ENCODE measurements at places on chromosomes 7 and 10.

GRCh38 chr7:142461437-142461836 is 203.6 kb upstream of the PRSS58 start:
- peak; percentile 79 for DNase-seq

DNA sequence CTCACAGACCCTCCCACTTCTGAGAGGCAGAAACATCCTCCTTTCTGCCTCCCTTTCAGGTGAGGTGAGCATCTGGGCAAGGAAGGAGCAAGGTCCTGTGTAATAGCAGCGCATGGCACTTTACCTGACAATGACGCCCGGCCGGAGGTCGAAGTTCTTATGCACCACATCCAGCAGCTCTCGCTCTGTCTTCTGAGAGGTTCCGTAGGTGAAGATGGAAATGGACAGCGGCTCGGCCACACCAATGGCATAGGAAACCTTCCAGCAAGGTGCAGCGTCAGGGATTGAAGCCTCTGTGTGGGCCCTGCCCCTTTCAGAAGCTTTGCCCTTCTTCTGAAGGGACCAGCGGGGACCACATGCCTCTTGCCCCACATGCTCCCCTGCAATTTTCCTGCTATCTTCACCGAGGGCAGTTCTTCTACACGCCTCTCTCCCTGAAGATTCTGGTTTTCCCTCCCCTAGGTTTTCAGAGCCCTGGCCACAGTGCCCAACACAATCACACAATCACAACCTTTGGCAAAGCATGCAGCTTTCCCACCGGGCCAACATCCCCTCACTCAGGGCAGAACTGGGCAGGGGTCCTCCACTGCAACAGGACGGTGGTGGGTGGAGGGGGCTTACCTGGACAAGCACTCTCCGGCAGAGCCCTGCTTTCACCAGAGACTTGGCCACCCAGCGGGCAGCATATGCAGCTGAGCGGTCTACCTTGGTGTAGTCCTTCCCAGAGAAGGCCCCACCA is 14.9 kb downstream of the MAT1A start:
- DNase-seq, result no peak

GRCh38 chr10:77494327-77494726 is 143.3 kb downstream of the KCNMA1 start:
- DNase-seq, result peak; percentile 65

GRCh38 chr10:102610441-102610887 is 33.8 kb upstream of the TRIM8 start:
- no peak for DNase-seq

DNA sequence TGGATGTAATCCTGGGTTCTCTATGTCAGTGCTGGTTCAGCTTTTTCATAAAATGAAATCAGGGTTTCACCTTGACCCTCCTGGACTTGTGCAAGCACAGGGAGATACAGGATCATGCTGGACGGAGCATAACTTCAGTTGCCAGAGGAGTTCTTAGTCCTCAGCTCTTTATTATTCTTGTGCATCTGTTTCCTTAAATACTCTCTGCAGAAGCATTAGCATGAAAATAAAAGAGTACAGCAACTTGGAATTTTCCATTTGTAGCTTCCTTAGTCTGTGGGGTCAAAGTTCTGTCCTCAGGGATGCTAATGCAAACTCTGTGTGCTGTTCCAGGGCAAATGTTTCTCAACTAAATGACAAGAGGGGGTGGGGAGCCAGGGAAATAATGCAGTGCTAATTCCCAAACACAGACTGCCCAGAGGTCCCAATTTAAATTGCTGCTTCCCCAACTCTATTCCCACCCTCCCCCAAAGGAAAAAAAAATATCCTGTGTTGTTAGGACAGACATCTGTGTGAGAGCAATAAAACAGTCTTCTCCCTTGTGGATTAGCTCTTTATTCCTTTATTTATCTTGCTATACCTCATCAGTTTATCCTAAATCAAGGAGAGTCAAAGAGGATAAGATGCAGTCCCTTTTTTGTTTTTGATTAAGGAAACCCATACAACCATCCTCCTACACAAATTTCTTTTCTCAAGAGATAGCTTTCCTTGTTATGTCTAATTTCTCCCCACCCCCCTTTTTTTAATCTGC is 905.0 kb downstream of the LRMDA start:
- DNase-seq, result no peak

- DNase-seq, result peak; percentile 10
Observed at GRCh38 chr7:26930201-26930600, 65.8 kb upstream of the SKAP2 start.

- peak; percentile 24 for DNase-seq
Observed at GRCh38 chr7:32169228-32169627, 99.0 kb upstream of the PDE1C start.

GRCh38 chr10:125982260-125982948 is 86.0 kb downstream of the FANK1 start:
- DNase-seq, result peak; percentile 86

- DNase-seq, result no peak
Observed at GRCh38 chr7:32532086-32532485, 36.8 kb downstream of the AVL9 start.

- DNase-seq, result no peak
Observed at GRCh38 chr7:110387689-110388088, 703.2 kb upstream of the LRRN3 start.

DNA sequence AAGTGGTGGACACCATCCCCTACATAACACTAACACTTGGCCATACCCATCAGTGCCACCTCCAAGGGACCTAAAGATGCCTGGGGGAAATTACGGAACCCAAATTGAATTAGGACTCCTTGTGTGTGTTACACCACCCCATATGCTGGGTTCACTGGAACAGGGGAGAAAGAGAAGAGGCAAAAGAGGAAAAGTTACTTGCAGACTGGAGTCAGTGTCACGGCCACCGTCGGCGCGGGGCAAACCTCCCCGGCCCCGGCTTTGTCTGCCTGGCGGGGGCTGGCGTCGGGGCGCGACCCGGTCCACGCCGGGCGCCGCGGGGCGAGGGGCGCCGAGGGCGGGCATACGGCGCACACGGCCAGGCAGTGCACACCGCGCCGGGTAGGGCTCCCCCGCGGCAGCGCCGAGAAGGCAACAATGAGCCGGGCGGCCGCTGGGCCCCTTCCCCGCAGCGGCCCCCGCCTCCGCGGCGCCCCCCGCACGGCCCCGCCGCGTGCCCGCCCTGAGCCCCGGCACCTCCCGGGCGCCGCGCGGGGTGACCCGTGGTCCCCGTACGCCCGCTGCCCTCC is 171.1 kb downstream of the FAM107B start:
- no peak for DNase-seq

GRCh38 chr7:151971829-151972228 is 15.6 kb downstream of the GALNTL5 start:
- no peak for DNase-seq

DNA sequence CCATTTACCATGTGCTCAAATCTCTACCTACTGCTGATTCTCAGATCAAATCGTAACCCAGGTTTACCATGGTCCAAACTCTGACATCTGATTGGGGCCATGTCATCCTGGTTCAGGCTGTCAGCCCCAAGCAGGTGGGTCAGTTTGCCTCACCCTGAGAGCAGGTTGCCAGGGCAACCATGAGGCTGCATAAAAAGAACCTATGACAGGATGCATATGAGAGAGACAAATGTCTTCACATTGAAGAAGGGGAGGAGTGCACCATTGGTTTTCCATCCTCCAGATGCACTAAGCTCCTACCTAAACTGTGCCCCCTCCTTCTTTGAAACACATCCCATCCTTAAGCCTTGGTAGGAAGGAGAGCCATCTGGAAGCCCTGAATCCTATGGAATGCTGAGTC is 10.2 kb downstream of the PRSS1 start:
- no peak for DNase-seq

GRCh38 chr10:61910894-61911293 is 9.4 kb downstream of the ARID5B start:
- DNase-seq, result no peak

DNA sequence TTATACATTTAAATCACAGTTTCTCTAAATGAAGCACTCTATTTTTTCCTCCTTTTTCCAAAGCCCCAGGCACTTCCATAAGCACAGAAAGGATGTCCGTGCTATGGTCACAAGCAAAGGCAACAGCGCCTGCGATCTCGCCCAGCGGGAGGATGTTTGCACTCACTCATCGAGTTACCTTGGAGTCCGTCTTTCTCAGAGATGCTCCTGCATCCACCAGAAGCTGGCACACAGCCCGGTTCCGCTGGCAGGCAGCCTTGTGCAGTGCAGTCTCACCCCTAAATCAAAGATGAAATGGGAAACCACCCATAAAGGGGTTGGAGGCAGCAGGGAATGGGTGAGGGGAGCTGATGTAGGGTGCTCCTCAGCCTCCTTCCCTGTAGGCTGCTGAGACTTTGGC is 51.9 kb upstream of the PTN start:
- no peak for DNase-seq

- DNase-seq, result peak; percentile 11
Observed at GRCh38 chr7:87213811-87214210, 5.7 kb downstream of the TMEM243 start.

- no peak for DNase-seq
Observed at GRCh38 chr10:104429846-104430245, 76.2 kb downstream of the CFAP58 start.

GRCh38 chr7:86149024-86149665 is 494.6 kb upstream of the GRM3 start:
- no peak for DNase-seq

Data from fibroblast of the aortic adventitia (primary cell).